A172 (cell line): ENCODE measurements at places on chromosomes 13 and 19. TPM values are rescaled to one million over a fixed set of nuclear protein-coding genes. Genes with fewer than 3 reads are reported as not detected.
A peak's percentile ranks its signal among the peaks of the same experiment; 100 is the strongest.

GRCh38 chr19:42105368-42105767, 26.9 kb downstream of the POU2F2 start:
- no peak for DNase-seq

DNA sequence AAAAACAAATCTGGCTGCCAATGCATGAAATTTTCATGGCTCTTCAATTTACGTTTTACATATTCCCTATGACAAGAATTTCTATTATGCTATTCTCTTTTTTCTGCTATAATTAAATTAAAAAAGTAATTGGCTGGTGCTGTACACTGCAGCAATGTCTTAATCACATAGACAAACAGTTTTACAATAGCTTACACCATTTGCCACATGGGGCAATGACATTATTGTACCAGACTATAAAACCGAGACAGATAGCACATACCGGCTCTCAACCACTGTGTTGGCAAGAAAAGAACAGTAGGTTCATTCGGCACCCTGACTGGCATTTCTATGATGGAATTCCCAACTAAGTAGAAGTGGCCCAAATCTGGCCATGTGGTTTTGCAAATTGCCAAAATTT, 67.7 kb downstream of the DACH1 start:
- no peak for DNase-seq

GRCh38 chr13:113551081-113552000, 33.2 kb upstream of the TFDP1 start:
- no peak for DNase-seq

GRCh38 chr13:64697226-64697625, 2532.9 kb downstream of the PCDH9 start:
- no peak for DNase-seq

GRCh38 chr13:112212533-112212932, 145.6 kb downstream of the SOX1 start:
- DNase-seq, result no peak

DNA sequence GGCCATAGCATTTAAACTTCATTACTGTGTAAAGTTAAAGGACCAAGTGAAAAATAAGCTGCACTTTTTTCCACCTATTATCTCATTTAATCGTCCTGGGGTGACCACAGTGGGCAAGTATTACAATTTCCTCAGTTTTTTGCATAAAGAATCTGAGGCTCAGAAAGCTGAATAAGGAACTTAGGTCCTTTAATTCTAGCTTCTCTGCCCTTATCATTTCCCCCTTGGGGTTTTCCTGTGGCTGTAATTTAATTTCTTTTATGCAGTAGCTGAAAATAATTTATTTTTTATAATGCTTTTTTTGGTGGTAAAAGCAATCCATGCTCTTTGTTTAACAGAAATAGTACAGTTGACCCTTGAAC, 59.8 kb upstream of the RCBTB2 start:
- no peak for DNase-seq

DNA sequence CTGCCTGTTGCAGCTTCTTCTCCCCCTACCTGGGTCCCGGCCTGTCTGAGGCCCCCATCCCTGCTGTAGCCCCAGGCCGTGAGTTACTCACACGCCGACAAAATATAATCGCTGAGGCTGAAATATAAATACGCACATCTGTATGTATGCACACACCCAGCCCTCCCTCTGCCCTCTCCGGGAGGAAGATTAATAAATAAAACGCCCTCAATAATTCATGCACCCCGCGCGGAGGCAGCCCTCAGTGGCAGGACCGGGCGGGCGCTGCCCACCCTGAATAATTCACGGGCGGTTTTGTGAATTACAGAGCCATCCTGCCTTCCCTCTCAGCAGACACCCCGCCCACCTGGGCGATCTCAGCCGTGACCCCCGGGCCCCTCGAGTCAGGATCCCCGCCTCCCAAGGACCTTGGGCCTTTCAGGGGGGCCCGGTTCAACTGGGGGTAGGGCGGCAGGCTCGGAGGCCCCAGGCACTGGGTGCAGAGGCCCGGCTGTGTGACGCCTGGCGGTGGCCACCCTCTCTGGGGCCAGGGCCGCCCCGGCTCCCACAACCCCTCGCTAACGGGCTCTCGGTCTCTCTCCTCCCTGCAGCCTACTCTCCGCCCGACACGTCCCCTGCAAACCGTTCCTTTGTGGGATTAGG, 24.2 kb downstream of the SMIM24 start:
- DNase-seq, result no peak

CALM3 gene
- total RNA-seq, result 103 and 145 TPM in 2 replicates

GRCh38 chr13:106291006-106291405, 244.5 kb downstream of the EFNB2 start:
- DNase-seq, result peak; percentile 48

DNA sequence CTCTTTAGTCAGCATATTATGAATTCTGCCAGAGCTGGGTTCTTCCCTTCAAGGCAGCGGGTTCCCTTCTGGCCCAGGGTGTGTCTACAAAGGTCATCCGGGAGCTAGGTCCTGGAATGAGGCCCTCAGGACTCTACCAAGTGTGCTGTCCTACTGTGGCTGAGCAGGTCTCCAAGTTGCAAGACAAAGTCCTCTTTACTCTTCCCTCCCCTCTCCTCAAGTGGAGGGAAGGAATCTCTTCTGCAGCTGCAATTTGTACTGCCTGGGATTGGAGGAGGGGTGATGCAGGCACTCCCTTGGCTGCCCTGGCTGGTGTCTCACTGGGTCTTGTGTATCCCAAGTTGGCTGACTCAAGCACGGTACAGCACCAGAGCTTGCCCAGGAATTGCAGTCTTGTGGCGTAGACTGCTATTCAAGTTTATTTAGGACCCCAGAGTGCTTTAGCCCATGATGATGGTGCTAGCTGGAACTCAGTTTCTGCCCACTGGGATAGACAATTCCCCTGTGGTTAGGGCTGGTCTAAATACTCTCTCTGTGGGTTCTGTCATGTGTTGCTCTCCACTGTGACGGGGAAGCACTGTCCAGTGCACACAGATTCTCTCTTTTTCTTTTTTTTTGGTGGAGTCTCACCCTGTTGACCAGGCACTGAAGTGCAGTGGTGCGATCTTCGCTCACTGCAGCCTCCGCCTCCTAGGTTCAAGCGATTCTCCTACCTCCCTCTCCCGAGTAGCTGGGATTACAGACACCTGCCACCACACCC, 28.5 kb downstream of the RFC3 start:
- no peak for DNase-seq

KASH5 gene
- total RNA-seq, result not detected in 2 replicates

IZUMO1 gene
- not detected in 2 replicates for total RNA-seq

LILRB3 gene
- not detected in 2 replicates for total RNA-seq

KLK15 gene
- total RNA-seq, result not detected in 2 replicates

- DNase-seq, result no peak
These were observed 154.5 kb upstream of the SOX1 start for GRCh38 chr13:111912453-111912866.
